ENCODE measurements at places on chromosomes 2 and 18.

- DNase-seq = no peak
Observed at GRCh38 chr18:71443706-71444480, 1100.2 kb downstream of the CBLN2 start.

- no peak for DNase-seq
Observed at GRCh38 chr2:860259-860855, 90.3 kb upstream of the SNTG2 start.

DNA sequence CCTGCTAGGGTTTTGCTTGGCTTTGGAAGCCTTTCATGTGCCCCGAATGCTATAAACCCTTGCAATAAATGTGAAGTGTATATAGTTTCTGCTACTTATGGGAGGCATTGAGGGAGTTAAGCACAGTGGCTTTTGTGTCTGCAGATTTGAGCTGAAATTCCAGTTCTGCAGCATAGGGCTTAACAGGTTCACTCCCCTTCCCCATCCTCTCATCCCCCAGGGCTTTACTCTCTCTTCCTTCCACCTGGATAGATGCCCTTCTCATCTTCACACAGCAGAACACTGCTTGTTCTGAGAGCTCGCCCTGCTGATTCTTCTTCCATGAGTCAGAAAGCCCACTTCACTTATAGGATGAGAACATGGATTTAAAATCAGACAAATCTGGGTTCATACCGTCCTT, 37.2 kb downstream of the SOX11 start:
- no peak for DNase-seq

DNA sequence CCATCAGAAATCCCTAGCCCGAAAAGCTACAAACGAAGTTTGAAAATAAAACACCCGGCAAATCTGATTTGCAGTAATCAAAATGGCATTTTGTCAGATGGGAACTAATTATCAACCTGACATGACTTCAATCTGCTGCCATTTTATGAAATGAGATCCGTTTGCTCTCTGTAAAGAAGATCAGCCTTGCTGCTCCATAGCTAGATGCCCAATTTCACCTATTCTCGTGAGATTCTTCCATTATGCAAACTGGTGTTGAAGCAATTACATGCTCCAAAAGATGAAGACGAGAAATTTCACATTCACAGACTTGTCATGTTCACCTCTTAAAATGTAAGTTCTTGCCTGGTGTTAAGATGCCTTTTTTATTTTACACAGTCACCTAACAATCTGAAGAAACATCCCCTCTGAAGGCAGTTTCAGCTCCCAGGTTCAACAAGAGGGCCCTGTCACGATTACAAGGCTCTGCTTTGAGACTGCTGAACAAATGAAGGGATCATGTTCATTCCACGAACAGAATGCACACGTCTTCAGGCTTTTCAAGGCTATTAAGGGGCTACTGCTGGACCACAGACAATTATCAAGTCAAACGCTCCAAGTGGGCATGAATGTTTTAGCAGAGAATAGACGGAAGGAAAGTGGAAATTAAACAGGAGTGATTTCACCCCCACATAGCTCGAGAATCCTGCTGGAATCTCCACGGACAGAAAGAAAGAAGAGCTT, 172.6 kb upstream of the PID1 start:
- DNase-seq = no peak

GRCh38 chr2:114156366-114157056, 266.6 kb downstream of the ACTR3 start:
- no peak for DNase-seq

DNA sequence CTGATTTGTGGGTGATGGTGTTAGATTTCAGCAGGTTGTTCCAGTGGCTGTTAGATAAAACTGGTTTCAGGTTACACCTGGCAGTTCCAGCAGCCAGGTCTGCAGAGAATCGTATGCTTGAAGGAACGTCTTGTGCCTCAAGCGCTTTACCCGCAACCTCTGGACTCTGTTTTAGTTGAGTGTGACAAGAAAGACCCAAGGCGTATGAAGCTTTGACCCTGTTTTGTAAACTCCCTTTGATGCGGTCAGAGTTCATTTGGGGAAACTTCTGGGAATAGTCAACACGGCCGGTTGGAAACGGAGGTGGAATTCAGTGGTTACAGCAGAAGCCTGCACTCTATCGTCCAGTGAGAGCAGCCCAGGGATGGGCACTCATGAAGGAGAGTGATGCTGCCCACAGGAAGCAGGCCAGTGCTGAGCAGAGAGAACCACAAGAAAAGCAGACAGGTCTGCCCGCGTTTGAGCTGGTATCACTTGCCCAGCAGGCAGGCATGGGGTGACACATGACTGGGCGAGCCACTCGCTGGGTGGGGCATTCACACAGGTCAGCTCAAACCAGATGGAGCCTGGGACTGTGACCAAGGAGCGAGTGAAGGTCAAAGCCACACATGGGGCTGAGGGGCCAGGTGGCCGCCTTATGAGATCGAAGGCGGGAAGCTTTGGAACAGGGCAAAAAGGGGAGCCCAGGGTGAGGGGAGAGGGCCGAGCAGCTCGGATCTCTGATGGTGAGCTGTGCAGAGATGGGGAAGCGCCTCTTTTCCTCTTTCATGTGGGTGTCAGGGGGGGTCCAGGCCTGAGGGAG, 99.6 kb upstream of the MBOAT2 start:
- no peak for DNase-seq

- DNase-seq = no peak
Observed at GRCh38 chr2:23507267-23508065, 122.5 kb downstream of the KLHL29 start.

DNA sequence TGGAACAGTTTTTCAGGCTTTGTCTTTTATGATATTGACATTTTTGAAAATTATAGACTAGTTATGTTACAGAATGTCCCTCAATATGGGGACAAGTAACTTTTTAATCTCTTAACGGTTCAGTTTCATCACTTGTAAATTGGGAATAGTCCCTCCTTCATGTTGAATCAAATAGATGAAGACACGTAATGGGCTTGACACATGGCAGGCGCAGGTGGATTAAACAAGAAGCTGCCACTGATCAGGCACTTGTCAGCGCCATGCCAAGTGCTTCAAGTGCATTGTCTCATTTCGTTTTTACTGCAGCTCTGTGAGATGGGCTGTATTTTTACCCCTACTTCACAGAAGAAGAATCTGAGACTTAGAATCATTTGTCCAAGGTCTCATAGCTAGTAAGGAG, 9.5 kb upstream of the SMAD4 start:
- DNase-seq = no peak

GRCh38 chr2:69481421-69481820, 44.2 kb upstream of the NFU1 start:
- DNase-seq = no peak

GRCh38 chr18:13558790-13559189, 167.6 kb downstream of the FAM210A start:
- DNase-seq = no peak

- DNase-seq = no peak
Observed at GRCh38 chr18:23317975-23318675, 135.0 kb upstream of the RIOK3 start.

GRCh38 chr2:61727746-61728145, 126.1 kb downstream of the FAM161A start:
- no peak for DNase-seq

GRCh38 chr2:109184368-109184767, 55.4 kb downstream of the SH3RF3 start:
- no peak for DNase-seq

DNA sequence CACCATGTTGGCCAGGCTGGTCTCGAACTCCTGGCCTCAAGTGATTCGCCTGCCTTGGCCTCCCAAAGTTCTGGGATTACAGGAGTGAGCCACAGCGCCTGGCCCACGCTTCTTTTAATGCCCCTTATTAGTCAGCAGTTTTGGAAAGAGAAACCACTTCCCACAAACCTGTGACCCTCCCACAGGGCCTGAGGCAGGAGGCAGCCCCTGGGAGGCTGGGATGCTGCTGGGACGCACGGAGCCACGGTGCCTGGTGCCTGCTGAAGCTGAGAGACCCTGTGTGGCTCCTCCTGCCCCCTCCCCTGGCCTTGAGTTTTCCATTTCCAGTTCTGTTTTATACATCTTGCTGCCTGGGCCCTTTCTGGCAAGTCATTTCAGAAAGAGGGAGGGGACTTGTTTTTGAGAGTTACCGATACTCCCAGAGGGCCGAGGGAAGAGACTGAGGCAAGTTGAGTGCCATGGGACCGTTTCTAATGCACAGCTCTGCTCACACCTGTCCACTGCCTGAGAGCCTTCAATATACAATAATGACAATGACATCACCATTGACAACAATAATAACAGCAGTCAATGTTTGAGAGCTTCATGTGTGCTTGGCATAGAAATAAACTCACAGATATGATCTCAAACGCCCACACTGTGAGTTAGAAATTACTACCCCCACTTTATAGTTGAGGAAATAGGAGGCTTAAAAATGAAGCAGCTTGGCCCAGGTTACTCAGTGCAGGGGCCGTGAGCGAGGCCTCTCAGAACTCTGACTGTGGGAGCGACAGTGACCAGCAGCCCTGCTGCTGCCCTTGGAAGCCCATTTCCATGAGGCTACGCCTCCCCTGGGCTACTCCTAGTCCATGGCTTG, 78.1 kb upstream of the YWHAQ start:
- peak; percentile 73 for DNase-seq

DNA sequence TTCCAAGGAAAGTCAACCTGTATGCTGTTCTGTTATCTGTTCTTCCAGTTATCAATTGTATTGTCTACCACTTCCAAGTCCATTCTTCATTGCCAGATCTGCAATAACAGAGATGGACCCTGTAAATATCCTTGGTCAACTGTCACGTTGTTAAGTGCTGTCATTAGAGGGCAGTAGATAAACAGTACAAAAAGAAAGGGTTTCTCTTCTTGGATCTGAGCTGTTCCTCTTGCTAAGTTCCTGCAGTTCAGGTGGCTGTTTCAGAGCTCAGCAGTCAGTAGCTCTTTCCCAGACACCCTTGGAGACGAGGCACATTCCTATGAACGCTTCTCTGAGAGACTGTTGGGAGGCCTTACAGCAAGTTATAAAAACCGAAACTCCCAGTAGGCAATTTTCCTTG, 957.1 kb upstream of the CHAC2 start:
- peak; percentile 9 for DNase-seq

- no peak for DNase-seq
Observed at GRCh38 chr18:5982332-5982731, 87.0 kb upstream of the TMEM200C start.

DNA sequence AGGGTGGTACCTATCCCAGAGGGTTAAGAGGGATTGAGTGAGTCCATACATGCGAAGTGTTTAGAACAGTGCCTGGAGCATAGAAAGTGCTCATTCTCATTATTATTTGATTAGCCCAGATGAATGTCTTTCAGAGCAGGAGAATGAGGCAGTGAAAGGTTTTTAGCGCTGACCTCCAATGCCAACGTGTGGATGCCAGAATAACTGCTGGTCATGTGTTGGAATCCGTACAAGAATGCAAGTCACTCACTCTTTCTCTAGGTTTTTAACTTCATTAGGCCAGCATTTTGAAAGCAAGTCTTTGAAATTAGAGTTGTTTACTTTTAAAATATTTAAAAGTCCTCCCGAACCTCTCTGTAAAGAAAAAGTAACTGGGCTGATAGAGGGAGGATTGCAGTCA, 374.2 kb downstream of the EN1 start:
- DNase-seq = no peak

- no peak for DNase-seq
Observed at GRCh38 chr2:168118733-168119514, 128.5 kb downstream of the STK39 start.

GRCh38 chr2:151826737-151827157, 1.5 kb downstream of the ARL5A start:
- peak; percentile 12 for DNase-seq

GRCh38 chr2:7375901-7376300, 458.7 kb downstream of the RNF144A start:
- no peak for DNase-seq

Data from GM13976 (cell line).